ENCODE measurements at places on chromosomes 12 and 14.

DNA sequence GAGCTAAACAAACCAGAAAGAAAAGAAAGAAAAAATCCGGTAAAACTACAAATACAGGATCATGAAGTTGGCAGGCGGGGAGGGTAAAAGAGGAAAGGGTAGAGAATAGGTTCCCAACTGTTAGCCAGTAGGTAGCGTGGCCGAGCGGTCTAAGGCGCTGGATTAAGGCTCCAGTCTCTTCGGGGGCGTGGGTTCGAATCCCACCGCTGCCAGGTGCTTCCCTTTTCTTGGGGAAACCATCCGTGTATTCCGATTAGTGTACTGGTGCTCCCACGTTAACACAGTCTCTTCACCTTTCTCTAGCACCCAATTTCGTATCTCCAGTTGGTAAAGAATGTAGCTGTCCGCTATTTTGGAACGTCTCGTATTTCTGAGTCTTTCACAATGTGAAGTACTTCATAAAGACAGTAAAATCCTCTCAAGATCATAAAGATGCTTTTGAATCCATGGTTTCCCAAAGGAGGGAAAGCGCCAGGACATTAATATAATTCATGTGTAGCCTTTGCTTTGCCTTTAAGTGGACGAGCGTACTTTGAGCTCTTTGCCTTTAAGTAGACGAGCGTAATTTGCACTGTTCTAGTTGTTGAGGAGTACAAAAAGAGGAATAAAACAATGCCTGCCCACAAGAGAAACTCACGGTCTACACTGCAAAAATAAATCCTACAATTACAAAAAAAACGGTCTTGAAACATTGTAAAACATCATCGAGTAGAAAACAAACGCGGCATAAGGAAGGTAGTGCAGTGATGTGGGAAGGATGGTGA lies 19.0 kb upstream of the RNASE12 start:
- DNase-seq: peak; percentile 87

- DNase-seq: no peak
Observed at GRCh38 chr14:33931461-33931860, 19.4 kb downstream of the EGLN3 start.

DNA sequence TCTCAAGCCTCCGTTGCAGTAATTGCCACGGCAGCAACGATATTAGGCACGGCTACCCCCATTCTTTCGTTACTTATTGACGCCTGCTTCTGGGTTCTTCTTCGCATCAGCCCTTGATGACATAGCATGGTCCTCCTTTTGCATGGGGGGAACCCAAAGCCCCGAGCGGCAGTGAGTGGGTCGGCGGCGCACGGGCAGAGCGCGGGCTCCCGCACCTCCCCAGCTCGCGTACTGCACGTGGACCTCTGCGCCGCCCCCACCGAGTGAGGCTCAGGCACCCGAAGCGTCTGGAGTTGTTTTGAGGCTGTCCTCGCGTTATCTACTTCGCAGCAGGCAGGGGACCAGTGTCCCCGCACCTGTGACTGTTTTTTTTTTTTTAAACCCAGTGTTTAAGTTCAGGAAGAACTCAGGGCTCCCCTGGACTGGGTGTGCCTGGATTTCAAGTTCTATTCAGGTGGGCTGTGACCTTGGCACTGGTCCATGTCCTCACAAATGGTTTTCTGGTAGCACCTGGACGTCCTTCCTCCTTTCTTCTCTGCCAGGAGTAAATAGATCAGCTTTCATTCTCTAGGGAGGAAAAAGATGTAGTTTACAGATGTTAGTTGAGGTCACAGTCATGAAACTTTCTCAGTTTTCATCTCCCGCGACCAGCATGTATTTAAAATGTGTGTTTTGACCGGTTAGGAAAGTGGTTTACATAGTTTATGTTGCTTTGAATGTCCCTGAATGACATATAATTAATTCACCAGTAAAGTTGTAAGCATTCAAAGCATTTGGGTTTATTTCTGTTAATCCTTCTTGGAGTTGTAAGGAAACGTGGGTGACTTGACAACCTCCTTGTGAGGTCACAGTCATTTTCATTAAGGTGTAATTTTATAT lies 1.4 kb upstream of the FOXN4 start:
- DNase-seq: no peak

- DNase-seq: peak; percentile 32
Observed at GRCh38 chr14:75711105-75711795, 50.2 kb downstream of the TTLL5 start.

GRCh38 chr14:64294672-64295413 lies 672 bp upstream of the ESR2 start:
- peak; percentile 43 for DNase-seq

DNA sequence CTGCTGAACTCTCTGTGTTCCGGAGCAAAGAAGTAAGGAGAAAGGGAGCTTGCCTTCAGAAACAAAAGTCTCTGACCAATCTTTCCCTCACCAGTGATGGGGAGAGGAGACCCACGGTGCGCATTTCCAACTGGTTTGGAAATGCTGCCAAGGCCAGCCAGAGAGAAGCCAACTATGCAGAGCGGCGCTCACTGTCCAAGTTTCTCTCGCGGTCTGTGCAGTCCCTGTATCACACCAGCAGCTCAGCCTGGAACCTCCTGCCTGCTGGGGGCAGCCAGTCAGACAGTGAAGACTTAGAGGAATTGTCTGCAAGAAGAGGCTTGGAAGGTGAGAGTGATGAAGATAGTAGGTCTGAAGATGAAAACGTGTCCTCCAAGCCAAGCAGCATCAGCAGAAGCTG lies 206.2 kb downstream of the NAV3 start:
- no peak for DNase-seq

- no peak for DNase-seq
Observed at GRCh38 chr12:47864646-47865235, 40.1 kb downstream of the VDR start.

- no peak for DNase-seq
Observed at GRCh38 chr14:25215607-25216006, 165.7 kb upstream of the STXBP6 start.

GRCh38 chr14:74794947-74795346 lies 31.8 kb downstream of the YLPM1 start:
- DNase-seq: no peak

- no peak for DNase-seq
Observed at GRCh38 chr14:58574623-58575022, 63.1 kb upstream of the DACT1 start.

- no peak for DNase-seq
Observed at GRCh38 chr12:124485371-124485770, 82.0 kb downstream of the NCOR2 start.

- no peak for DNase-seq
Observed at GRCh38 chr12:16307856-16308475, 30.5 kb upstream of the SLC15A5 start.

DNA sequence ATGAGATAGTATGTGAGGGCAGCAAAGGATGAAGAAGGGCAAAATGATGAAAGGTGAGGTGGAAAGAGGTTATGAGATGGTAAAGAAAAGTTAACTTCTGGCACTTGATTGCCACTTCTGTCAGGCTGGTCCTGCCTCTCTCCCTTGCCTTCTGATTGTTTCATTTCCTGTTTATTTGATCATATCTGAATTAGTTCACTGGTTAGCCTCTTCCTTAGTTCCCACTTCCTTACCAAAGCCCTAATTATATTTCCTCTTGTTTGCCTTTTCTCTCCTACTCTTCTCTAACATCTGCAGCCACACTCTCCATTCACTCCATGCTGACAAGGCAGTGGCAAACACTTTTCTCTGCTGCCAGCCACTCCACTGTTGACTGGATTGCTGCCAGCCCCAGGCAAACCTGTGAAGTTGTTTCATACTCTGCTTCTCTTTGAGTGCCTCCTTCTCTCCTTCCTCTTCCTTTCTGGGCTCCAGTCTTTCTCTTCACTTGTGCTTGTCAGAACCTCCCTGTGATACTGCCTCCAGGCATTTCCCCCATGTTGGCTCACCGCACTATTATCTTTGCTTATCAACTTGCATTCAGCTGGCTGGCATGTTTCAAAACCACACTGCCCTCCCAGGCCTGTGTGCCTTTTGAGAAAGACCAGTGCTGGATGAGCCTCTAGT lies 8.1 kb downstream of the PNP start:
- no peak for DNase-seq

GRCh38 chr12:25644979-25645378 lies 91.9 kb upstream of the LMNTD1 start:
- no peak for DNase-seq

- no peak for DNase-seq
Observed at GRCh38 chr12:41652981-41653380, 464.9 kb downstream of the PDZRN4 start.

- DNase-seq: no peak
Observed at GRCh38 chr14:21894003-21894897, 220.6 kb upstream of the OR4E1 start.

DNA sequence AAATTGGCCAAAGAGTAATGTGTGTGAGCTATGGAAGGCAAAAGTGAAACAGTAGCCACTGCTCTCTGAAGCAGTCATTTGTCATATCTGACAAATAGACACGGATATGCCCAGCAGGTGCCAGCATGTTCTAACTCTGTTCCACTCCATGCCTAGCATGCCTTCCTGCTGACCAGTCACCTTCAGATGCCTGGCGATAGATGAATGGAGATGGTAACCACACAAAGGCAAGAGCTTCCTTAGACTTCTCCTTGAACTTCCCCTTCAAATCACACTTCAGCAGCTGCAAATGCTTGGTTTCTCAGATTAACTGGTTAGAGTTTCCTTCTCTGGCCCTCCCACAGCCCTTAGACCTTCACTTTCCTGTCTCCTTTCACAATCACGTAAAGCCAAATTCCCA lies 429.9 kb downstream of the DAD1 start:
- no peak for DNase-seq

GRCh38 chr12:91109581-91110310 lies 1.5 kb downstream of the LUM start:
- DNase-seq: no peak

GRCh38 chr14:100317912-100318808 lies 5.0 kb upstream of the SLC25A47 start:
- DNase-seq: peak; percentile 65

GRCh38 chr14:105065280-105066228 lies at the start of gene GPR132:
Gene GPR132, minus strand, starts transcription at chr14:105065430. Its CDS starts 10,010 bp downstream, at chr14:105055420.
- no peak for DNase-seq

DNA sequence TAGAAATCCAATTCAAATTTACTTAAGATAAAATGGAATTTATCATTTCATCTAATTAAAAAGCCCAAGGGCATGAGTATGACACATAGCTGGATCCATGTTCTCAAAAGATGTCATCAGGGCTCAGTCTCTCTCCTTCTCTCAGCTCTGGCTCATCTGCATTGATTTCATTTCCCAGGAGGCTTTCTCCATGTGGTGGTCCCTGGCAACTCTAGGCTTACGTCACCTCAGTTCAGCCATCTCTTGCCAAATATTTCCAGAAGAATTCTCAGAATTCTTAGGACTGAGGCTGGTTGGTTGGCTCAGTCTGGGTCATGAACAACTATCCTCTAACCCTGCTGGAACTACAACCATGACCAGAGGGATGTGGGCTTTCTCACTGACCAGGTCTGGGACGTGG lies 65.3 kb downstream of the FOS start:
- DNase-seq: no peak

DNA sequence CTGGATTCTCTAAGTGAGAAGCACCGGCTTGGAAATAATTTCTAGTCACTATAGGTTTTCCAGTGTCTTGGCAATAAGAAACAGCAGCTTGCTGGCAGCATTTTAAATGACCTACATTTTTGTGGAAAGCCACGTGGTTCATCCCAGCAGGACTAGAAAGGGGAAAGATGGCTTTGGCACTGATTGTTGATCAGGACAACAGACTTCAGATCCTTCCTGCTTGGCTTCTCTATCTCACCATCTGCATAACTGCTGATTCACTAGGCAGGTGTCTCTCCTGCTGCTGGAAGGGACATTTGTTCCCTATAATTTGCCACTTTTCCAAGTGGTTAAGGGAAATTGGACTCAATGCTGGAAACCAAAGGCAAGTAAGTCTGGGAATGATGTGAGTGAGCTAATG lies 131.0 kb downstream of the TTC8 start:
- DNase-seq: no peak

DNA sequence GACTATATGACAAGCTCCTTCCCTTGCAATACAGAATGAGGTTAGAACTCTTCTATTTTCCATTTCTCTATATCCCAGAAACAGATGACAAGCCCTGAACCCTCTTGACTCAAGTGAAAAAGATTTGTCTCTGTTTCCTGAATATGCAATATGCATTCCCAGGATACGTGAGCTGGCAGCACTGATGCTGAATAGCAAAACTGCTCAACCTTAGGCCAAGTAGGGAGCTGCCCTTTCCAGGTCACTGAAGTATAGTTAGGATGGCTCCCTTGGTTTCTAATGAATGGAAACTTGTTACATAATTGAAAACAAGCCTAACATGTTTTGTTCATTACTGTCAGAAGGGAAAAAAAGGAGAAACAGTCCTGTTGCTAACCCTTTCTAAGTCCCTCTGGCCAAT lies 47.9 kb upstream of the PLEKHG7 start:
- no peak for DNase-seq

- DNase-seq: no peak
Observed at GRCh38 chr12:132827763-132828703, 636 bp downstream of the GOLGA3 start.

DNA sequence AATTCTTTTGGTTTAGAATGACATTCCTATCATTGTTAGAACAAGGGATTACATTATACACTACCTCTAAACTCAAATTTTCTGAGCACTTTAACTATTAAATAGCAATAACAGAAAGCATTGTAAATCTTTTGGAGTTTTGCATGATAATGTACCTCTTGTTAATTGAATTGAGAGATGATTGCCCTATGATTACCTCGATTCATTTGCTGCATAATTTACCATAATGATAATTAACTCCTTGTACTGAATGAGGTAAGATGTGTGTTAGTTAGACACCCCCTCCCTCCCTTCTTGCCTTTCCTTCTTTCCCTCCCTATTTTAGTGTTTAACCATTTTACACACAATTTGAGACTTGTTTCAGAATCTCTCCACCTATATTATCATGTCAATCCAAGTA lies 469.2 kb downstream of the DIO2 start:
- no peak for DNase-seq

DNA sequence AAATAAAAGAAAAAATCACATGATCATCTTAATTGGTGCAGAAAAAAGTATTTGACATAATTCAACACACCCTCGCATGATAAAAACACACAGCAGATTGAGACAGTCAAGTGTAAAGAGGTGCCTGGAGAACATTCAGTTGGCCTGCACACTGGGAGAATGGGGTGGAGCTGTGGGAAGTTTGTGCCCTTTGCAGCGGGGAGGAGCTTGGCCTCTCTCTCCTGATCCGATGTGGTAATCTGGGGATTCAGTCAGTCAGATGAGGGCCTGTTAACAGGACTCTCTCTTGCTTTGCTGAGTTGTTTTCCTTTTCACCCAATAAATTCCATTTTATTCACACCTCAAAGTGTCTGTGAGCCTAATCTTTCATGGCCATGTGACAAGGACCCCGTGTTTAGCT lies 5.9 kb downstream of the SERPINA6 start:
- DNase-seq: no peak

- DNase-seq: no peak
Observed at GRCh38 chr12:5203274-5203673, 159.6 kb downstream of the KCNA5 start.

GRCh38 chr12:43805860-43806736 lies at the start of gene TWF1:
Gene TWF1, minus strand, starts transcription at chr12:43806317. Its CDS starts 72 bp downstream, at chr12:43806245.
- DNase-seq: peak; percentile 87

GRCh38 chr14:54048311-54048710 lies 91.7 kb upstream of the BMP4 start:
- no peak for DNase-seq

Measured in SJSA1 (cell line).